ENCODE measurements at places on chromosomes 2 and 18.

DNA sequence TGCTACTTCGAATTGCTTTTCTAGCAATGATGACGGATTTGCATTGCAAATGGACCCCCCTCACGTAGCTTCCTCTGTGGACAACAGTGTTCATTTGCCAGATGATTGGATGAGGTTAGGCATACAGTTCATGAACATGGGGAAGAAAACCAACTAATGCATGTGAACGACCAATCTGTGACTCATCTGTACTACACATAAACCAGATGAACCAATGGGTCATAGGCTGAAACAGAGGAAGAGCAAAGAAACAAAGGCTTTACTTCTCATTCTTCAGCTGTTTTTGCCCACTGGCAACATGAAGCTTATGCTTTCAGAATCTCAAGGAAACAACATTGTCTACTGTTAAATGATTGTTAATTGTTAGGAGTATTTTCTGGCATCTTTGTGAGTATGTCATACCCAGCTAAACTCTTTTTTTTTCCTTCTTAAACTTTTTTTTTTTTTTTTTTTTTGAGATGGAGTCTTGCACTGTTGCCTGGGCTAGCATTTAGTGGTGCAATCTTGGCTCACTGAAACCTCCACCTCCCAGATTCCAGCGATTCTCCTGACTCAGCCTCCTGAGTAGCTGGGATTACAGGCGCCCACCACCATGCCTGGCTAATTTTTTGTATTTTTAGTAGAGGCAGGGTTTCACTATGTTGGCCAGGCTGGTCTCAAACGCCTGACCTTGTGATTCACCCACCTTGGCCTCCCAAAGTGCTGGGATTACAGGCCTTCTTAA lies 35.5 kb downstream of the EFEMP1 start:
- no peak for DNase-seq

DNA sequence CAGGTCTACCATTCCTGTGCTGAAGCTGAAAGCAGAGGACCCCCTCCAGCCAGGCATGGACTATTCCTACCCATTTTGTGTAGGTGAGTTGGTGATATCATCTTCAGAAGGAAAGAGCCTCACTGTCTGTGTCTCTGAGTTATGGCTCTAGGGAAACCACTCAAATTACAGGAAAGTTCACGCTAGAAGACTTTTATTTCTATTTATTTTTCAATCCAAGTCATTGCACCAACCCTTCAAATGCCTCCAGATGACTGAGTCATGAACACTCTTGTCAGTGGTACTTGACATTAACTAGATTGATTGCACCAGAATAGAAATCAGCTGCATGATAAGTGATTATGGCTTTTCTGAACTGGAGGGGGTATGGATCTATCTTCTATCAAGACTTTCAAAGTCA lies 338.4 kb downstream of the MBD2 start:
- no peak for DNase-seq

DNA sequence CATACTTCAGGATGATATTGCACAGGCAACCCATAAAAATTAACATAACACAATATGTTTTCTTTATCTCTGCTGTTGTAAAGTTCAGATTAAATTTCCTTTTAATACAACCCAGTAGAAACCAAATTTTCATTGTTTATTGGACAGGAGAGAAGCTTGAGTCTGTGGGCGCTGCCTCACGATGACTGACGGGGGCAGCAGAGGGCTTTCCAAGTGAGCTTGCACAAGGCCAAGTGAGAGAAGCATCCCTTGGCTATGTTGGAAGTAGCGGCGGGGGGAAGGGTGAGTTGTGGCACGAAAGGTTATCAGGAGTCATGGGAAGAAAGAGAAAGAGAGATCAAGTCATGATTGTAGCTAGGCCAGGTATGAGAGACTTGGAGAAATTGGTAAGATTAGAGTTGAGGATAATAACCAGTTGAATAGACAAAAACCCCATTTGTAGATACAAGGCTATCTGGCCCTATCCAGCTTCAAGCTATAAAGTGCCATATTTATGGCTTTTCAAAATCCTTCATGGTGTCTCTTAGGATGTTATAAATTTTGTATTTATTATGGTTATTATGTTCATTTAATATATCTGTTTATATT lies 413.7 kb upstream of the FAM98A start:
- no peak for DNase-seq

DNA sequence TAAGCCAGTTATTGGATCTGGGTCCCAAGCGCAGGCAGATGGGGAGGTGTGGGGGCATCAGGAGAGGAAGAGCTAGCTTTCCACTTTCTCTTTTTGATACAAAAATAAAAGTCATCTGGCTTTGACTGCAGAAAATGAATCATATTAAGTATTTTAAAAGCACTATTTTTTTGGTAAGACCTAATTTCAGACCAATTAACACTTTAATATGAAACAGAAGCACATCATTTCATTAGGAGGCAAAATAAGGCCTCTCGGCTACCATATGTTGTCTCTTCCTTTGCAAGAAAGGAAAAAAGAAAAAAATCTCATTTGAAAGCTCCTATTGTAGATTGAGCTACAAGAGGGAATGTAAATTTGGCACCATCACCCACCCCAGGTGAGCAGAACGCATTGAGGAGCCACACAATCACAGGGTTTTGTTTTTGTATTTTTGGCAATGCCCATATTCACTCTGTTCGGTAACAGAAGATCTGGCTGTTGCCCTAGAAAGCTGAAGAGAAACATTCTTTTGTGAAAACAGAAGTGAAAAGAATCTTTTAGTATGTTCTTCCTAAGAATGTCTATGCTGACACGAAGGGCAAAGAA lies 390.7 kb upstream of the ETAA1 start:
- DNase-seq, result no peak

- no peak for DNase-seq
Observed at GRCh38 chr18:13229001-13229671, 10.6 kb downstream of the LDLRAD4 start.

- no peak for DNase-seq
Observed at GRCh38 chr2:239392072-239392357, 8.8 kb downstream of the HDAC4 start.

GRCh38 chr2:207253666-207254345 lies 88.1 kb upstream of the KLF7 start:
- DNase-seq, result no peak

GRCh38 chr2:207041786-207042554 lies 102.7 kb downstream of the CPO start:
- DNase-seq, result no peak

DNA sequence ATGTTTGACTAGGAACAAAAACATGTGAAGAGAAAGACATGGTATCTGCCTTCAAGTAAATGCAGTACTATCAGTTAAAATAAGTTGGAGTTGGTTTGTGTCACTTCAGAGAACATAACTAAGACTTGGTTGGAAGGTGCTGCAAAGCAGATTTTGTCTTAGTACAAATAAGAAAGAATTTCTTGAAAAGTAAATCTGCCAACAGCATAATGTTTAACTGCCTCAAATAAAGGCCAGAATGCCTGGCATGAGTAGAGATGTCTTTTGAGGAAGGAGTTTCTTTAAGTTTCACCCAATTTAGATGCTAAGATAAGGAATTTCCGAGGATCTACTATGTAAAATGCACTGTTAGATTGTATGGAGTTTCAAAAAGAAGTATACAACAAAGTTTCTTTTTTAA lies 409.7 kb downstream of the PIK3C3 start:
- DNase-seq, result no peak

DNA sequence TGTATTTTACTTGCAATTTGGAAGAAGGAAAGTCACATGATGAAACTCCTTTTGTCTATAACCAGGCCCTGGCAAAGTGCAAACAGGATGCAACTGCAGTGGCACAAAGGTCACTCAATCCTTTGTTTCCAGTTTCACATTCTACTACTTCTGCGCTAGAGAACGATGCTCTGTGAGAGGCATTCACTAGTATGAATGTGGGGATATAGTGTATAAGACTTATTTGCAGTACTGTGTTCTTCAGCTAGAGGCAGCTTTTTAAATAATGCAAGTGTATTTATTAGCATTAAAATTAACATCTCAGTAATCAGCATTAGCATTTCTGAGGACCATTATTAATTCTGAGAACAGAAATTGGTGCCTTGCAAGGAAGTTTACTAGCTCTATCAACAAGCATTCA lies 68.9 kb downstream of the PRPF40A start:
- no peak for DNase-seq

- no peak for DNase-seq
Observed at GRCh38 chr2:59899692-59900091, 653.8 kb downstream of the BCL11A start.

DNA sequence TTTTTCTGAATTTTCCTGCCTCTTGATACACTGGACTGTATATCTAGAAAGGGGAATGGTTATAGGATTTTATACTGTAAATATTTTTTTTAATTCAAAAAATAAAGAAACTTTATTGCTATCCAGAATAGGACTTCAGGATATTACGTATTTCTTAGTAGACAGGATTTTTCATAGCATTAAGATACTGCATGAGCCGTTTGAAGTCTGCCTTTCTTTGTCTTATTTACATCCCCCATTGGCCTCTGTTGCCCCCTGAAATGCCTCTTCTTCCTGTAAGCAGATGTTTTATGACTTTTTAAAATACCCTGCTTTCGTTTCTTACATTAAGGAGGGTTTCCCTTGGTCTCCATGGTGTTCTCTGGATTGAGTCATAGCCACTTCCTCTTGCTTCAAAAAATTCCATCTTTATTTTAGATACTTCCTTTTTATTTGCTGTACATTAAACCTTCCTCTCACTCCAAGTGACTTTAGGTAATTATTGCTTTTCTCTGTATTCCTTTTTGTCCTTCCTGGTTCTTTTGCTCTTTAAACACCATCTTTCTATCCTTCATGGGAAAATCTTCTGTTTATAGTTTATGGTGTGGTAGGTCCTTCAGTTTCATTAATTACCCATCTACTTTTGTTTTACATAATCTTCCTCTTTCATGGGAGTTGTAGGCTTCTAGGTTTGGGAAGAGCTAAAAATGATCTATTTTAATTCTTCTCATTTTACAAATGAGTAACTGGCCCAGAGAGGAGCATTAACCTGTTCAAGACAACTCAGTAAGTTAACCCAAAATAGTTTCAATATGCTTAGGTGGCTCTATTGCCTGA lies 72.6 kb downstream of the ZNF532 start:
- no peak for DNase-seq

DNA sequence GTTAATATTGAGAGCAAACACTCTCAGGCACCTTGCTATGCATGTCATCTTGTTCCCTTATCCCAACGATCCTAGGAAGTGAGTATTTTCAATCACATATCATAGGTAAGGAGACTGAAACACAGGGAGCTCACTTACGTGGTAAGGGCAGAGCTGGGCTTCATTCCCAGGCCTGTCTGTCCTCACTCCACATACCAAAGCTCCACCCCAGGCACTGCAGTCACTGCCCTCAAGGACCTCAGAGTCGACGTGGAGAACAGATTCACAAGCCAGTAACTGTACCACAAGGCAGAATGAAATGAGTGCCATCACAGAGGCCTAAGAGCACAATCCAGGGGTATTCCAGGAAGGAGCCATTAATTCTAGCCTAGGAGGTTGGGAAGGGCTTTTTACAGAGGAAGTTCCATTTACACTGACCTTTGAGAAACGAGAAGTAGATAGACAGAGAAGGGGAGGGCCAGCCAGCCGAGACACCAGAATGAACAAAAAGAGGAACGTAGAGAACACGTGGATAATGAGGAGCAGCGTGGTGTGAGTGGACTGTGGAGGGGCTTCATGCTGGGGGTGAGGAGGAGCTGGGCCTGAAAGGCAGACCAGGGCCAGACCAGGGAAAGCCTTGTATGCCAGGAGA lies 48.6 kb downstream of the KIAA2012 start:
- no peak for DNase-seq
